CD8-positive, alpha-beta memory T cell (primary cell): ENCODE measurements at places on chromosomes 16 and 17.

DNA sequence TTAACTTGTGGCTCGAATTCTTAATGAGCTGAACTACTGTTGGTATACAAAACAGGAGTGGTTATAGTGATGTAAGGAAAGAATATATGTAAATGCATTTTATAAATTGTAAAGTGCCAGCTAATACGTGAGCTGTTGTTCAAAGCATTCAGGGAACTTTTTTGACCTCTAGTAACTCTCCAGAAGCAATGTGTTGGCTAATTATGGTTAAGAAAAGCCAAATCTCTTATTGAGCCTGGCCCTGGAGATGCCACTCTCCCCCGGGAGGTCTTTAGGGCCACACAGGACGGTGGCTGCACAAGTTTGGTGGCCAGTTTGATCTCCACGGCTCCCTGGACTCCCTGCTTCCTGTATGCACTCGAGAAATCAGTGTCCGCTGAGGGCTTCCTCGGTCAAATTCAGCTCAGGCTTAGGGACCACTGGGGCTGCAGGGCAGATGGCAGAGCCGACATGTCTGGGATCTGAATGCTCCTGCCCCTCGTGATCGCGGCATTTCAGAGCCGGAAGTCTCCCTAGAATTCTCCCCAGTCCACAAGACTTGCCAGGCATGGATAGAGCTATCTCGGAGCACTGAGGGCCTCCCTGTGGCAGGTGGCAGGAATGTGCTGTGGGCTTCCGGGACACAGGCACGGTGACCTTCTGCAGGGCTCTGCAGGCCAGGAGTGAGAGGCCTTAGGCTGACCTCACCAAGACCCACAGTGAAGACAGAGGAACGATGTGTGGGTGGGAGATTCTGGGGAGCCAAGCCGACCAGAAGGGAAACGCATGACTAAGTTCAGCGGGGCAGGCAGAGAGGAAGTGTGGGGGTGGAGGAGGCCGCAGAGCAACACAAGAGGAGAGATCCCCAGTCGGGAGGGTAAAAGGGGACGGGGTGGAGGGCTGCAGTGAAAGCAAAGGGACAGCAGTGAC lies 18.6 kb upstream of the PITPNM3 start:
- H3K27ac ChIP-seq = no peak overlapping the region
- H3K4me1 ChIP-seq = peaks cover 16% of the 10 kb centered on the region
- H3K27me3 ChIP-seq = no peaks in the 10 kb centered on the region
- H3K4me3 ChIP-seq = no peak overlapping the region
- H3K36me3 ChIP-seq = no peaks in the 10 kb centered on the region

- DNase-seq = peak; percentile 49
- H3K27ac ChIP-seq = no peak overlapping the region
- H3K4me3 ChIP-seq = no peak overlapping the region
- peaks cover 18% of the 10 kb centered on the region for H3K4me1 ChIP-seq
- no peaks in the 10 kb centered on the region for H3K27me3 ChIP-seq
These were observed 696.9 kb downstream of the WWOX start for GRCh38 chr16:78796221-78796866.

- no peak for DNase-seq
- no peaks in the 10 kb centered on the region for H3K27me3 ChIP-seq
These were observed 5.8 kb downstream of the PIPOX start for GRCh38 chr17:29048440-29049368.

DNA sequence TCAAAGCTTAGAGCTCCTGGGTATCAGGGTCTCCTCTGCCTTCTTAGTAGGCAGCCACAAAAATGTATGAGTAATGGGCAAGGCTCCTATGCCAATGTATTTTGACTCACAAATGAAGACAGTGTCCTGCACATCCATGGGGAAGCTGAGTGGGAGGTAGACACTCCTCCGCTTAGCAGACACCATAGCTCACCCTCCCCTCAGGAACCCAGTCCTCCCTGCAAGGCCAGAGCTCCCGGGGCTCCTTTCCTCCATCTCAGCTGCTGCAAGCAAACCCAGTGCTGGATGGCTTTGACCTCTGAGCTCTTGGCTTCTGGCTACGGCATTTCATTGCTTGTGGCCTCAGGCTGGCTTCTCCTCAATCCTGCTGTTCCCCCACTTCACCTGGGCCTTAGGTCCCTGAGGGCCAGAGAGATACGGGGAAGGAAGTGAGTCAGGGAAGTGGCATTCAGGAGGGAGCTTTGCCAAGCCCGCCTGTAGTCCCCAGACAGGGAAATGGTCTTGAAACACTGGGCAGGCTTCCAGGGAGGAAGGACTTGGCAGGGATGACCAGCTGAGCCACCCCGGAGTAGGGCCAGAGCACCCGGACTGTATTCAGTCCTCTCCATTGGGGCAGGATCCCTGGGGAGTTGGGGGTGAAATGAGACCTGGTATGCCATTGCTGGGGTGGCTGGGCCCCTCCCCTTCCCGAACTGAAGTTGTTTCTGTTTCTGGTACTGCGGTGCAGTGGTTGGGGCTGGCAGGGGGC lies 4.5 kb downstream of the ABCC3 start:
- H3K27ac ChIP-seq = no peak overlapping the region
- DNase-seq = no peak
- H3K27me3 ChIP-seq = peaks cover 24% of the 10 kb centered on the region
- no peaks in the 10 kb centered on the region for H3K4me1 ChIP-seq

GRCh38 chr17:74715144-74715543 lies 2.4 kb upstream of the CD300LF start:
- H3K27ac ChIP-seq = no peak overlapping the region
- H3K4me3 ChIP-seq = no peak overlapping the region
- no peak for DNase-seq
- H3K4me1 ChIP-seq = no peaks in the 10 kb centered on the region

DNA sequence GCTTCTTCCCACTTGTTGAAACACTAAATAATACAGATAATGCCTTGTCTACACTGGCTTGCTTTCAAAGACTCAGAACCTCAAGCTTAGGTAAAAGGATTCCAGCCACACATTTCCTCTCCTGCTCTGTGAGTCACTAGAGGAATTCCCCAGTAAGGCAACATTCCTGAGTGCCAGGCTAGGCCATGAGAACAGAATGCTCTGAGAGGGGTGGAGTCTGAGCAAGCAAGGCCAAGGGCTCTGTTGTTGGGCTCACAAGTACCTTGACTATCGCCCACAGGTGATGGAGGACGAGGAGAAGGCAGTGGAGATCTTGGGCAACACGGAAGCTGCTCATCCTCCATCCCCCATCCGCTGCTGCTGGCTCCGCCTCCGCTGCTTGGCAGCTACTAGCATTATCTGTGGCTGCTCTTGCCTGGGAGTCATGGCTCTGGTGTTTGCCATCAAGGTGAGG lies 6.7 kb upstream of the PHKG2 start:
- no peak for DNase-seq
- peaks cover 25% of the 10 kb centered on the region for H3K36me3 ChIP-seq
- no peaks in the 10 kb centered on the region for H3K27me3 ChIP-seq
- H3K4me1 ChIP-seq = no peaks in the 10 kb centered on the region
- no peak overlapping the region for H3K27ac ChIP-seq
